Inflammatory macrophage treated with lipopolysaccharide for 4 hours (primary cell): ENCODE measurements at places on chromosomes 7 and 10.

DNA sequence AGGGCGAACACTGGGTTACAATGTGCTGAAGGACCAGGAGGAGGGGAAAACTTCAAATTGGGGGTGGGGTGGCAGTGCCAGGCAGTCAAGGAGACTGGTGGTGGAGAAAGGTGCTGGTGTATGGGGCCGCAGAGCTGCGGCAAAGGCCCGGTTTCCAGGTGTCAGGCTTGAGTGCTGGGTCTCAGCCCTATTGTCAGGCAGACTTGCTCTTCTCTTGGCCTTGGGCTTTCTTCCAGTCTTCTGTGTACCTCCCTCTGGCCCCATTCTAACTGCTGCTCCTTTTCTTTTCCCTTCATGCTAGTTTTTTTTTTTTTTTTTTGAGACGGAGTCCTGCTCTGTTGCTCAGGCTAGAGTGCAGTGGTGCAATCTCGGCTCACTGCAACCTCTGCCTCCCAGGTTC is 51.0 kb downstream of the POLR3A start:
- DNase-seq = no peak

GRCh38 chr7:28142650-28143049 is 37.9 kb downstream of the JAZF1 start:
- DNase-seq = no peak

- DNase-seq = no peak
Observed at GRCh38 chr10:68092512-68092911, 16.8 kb upstream of the MYPN start.

GRCh38 chr7:27575613-27576012 is 87.1 kb downstream of the HIBADH start:
- peak; percentile 55 for DNase-seq

- no peak for DNase-seq
Observed at GRCh38 chr10:84542522-84543490, 214.4 kb downstream of the CCSER2 start.

DNA sequence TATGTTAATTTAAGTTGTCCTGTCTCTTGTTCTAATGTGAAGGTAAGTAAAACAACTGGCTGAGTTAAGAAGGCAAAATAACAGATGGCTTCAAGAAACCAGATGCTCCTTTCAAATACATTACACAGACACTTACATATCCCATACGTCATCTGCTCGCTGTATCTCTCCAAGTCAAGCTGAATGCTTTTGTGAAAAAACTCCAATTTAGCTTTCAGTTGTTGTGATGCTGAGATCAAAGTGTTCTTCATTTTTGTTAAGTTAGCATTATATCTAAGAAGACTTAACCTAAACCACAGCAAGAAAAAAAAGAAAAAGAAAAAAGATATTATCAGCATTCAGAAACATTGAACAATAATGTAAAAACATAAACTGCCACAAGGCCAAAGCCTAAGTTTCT is 18.5 kb upstream of the ERLIN1 start:
- DNase-seq = no peak

DNA sequence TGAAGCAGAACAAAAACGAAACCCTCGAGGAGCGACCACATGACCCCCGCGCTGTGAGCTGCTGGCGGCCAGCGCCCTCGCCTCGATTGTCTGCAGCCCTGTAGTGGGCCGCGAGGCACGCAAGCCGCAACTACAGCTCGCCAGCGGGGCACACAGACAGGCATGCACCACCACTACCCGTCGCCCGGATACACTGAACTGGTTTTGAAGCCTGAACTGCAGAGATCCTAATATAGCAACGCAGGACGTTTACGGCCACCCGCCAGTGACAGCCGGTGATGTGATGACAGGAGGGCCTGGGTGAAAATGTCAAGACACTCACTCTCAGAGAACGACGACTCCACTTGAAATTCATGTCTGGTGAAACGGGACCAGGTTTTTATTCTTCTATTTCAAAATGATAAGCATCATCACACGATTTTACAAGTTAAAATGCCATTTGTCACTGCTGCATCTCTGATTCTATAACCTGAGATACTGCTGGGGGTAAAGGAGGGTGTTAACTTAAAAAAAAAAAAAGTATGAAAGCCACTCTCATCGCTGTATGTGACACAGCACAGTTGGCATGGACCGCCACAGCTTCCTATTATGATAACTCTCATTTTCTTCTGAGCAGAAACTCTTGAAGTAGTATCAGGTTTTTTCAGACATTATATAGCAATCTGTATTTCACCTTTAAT is 120.3 kb upstream of the DIP2C start:
- no peak for DNase-seq

DNA sequence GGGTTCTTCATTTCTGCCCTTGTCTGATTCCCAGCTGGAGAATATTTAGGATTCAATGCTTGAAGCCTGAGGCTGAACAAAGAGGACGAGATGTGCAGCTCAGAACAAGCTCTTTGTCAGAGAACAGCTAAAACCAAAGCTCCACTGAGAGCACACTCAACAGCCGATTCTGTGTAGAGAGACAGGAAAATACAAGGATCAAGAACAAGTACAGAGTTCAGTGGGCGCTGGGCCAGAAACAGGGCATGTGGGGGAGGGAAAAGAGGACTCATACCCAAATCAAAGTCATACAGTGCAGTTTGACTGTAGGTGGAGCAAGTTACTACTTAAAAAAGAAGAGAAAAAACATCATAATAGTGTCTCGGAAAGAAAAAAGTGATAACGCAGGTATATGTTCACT is at the start of gene AGMO:
TSS of gene AGMO (minus strand) at position 181 of the 400 bp plus-strand sequence.
- no peak for DNase-seq

DNA sequence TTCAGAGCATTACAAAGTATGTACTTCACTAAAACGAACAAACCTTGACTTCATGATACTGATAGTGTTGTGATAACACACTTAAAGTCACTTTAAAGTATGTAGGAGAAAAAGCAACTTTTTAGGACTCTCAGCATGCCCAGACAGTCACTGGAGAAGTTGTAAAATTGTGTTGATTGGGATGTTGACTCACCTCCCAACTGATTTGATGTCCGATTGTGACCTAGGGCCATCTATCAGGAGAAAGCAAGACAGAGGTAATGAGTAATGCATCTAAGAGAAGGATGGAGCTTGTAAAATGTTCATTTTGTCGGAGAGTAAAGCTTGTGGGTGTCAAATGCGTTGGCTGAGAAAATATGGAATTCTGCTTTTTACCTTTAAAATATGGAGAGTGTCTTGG is 135.4 kb upstream of the SEMA3D start:
- DNase-seq = no peak

DNA sequence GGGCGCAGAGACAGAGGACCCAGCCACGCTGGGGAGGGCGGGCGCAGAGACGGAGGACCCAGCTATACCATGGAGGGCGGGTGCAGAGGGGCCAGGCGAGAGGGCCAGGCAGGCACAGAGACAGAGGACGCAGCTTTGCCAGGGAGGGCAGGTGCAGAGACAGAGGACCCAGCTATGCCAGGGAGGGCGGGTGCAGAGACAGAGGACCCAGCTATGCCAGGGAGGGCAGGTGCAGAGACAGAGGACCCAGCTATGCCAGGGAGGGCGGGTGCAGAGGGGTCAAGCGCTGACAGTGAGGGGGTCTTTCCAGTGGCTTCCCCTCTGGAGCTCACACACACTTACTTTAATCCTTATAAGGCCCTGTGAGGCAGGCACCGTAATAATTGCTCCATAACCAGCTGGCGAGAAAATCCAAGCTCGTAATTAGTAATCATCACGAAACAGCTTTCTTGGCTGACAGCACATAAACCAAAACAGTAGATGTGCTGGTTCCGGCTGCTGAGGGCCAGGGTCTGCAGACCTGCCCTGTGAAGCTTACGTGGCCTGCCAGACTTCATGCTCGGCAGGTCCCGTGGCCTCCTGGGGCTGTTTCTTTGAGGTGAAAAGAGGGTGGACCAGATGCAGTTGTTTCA is 137.2 kb downstream of the VIPR2 start:
- no peak for DNase-seq

DNA sequence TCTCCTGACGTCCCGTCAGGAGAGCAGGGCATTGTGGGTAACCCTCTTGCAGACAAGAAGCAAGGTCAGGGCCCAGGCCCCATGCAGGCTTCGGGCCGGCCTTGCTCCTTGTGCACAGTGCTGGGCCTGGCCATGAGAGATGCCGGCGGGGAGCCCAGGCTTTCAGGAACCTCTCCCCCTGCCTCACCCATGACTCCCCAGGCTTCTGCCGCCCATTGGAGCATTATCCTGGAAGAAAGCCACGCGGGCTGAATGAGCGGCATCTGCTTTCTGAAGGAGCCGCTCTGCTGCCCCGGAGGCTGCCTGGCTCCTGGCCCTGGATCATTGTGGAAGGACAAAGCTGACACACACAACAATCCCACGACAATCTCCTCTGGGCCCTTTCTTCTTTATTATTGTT is 233.5 kb downstream of the TCF7L2 start:
- DNase-seq = no peak

DNA sequence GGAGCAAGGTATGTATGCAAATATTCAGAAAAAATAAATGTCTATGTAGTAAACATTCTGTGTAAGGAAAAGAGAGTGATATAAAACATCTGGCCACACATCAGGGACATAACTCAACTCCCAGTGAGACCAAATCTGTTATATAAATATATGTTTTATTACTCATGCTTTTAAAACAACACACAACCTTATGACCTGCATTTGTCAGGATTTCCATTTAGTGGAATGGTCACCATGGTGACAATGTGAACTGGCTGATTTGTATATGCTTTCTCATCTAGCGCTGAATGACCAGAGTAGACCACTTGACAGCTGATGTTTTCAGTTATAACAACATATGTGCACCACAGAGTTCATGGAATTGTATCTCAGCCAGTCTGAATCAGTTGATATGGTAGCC is 551.7 kb downstream of the HTR7 start:
- DNase-seq = no peak

- no peak for DNase-seq
Observed at GRCh38 chr10:454860-455259, 234.6 kb downstream of the DIP2C start.

- DNase-seq = no peak
Observed at GRCh38 chr7:43905209-43905946, 1.0 kb downstream of the URGCP start.

- DNase-seq = peak; percentile 5
Observed at GRCh38 chr10:129467359-129468064, 471 bp downstream of the MGMT start.

GRCh38 chr7:101216860-101217387 is 457 bp downstream of the PLOD3 start:
- no peak for DNase-seq

DNA sequence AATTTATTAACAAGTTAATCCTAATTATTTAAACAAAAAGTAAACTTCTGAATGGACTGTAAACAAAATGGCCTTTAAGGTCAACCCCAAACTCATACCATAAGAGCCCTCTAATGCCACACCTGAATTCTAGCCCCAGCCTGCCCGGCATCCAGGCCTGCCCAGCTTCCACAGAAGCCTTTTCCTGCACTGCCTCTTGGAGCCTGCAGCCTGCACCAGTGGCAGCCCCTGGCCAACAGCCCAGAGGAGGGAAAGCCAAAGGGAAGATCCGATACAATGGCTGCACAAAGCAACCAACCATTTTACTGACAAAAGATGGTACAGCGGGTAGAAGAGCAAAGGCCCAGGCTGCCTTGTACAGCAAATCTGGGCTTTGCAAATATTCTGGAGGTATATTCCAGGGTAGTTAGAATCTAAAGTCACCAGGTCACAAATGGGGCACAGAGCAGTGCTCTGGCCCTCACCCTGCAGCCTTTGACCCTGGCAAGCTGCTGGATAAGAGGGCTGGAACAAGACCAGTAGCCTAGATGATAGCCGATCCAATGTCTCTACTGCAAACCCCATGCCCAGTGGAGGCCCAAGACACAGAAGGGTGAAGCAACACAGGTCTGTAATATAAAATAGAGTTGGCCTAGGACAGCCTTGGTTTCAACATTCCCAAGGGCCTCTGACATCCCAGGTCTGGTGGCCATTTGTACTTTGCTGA is 12.5 kb upstream of the CH25H start:
- no peak for DNase-seq

- DNase-seq = peak; percentile 93
Observed at GRCh38 chr10:112951359-112952281, 1.6 kb downstream of the TCF7L2 start.

GRCh38 chr10:66799474-66799873 is 126.4 kb upstream of the LRRTM3 start:
- DNase-seq = no peak

GRCh38 chr10:79069325-79070080 is 737 bp downstream of the ZMIZ1 start:
- DNase-seq = peak; percentile 87

DNA sequence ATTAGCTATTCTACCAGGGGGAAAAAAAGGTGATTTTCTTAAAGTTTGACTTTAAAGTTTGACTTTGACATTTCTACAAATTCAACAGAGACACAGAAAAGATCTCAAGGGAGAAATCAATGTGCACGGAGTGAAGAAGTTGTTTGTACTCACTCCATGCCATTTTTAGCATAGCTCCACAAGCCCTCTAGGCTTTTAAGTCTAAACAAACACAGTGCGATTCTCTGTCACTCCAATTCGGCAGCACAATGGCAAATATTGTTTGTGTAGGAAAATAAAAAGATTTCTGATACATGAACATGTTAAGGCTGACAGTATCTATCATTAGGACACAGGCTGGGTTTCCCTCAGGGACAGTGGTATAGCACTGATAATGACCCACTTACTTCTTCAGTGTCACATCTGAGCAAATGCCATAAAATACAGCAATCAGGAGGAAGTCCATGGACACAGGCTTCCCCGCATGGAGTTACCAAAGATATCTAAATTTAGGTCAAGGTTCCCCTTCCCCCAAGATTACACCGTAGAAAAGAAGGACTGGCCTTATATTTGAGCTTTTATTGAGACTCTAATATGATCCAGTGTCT is 28.0 kb downstream of the GSAP start:
- no peak for DNase-seq

GRCh38 chr7:93231259-93231658 is 907 bp upstream of the VPS50 start:
- DNase-seq = peak; percentile 79

GRCh38 chr10:103350517-103351260 is at the start of gene PCGF6:
PCGF6 (minus strand) TSS chr10:103351140; CDS start chr10:103351066, 74 bp downstream.
- peak; percentile 70 for DNase-seq

- no peak for DNase-seq
Observed at GRCh38 chr7:69169386-69169785, 428.9 kb upstream of the AUTS2 start.

- DNase-seq = peak; percentile 90
Observed at GRCh38 chr7:13850185-13850752, 139.2 kb downstream of the ETV1 start.

- peak; percentile 26 for DNase-seq
Observed at GRCh38 chr10:22259280-22259679, 41.5 kb upstream of the EBLN1 start.

DNA sequence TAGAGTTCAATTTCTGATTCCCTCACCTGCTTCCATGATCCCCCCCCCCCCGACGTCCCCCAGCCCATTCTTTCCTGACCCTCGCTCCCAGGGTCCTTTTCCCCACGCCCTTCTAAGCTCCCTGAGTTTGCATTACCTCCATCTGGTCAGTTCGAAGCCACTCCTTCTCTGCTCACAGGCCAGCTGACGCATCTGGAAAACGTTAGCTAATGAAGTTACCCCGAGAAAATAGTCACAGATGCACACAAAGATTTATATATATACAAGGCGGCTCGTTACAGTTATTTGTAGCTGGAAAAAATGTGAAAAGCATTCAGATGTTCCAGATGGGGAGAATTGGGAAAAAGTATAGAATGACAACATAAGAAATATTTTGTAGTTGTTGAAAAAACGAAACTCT is 630.0 kb upstream of the FOXK1 start:
- no peak for DNase-seq

GRCh38 chr7:158819571-158820203 is 9.6 kb downstream of the ESYT2 start:
- DNase-seq = peak; percentile 79

- DNase-seq = no peak
Observed at GRCh38 chr7:43864126-43864525, 5.2 kb downstream of the MRPS24 start.
